ENCODE measurements at places on chromosomes 13 and 19.
A peak's percentile ranks its signal among the peaks of the same experiment; 100 is the strongest.

DNA sequence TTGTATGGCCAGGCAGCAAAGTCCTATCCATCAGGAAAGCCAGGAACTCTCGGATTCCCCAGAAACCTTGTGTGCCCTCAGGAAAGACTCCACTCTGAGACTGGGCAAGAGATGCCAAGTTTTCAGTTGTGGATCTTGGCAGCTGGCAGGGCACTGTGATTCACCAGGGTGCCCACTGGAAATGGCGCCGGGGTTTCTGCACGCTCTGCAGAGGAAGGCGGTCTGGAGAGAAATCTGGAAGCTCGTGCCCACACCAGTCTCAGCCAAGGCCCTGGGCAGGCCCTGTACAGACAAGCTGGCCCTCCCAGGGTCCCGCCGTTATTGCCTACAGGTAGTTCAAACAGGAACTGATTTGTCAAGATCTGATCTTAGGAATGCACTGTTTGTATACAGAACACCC, 4.9 kb downstream of the NAPA start:
- no peak for DNase-seq

DNA sequence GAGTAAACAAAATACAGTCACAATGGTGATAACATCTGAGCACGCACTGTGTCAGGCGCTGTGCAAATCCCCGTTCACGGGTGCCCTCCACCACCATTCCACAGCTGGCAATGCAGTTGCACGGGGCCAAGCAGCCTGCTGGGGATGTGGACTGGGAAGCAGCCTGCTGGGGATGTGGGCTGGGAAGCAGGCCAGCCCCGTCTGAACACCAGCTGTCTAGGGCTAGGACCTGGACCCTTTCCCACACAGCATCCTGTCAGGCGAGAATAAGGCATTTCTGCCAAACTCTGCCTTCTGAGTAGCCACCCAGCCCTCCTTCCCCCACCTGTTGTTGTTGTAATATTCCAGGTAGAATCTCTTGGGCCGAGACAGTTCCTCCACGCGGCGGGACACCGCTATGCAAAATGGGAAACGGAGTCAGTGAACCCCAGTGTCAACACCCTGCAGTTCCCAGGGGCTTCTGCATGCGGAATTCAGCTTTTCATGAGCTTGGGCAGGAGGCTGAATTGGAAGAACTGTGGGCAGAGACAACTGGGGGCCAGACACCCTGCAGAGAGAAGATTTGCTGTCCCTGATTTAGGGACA, 27.8 kb upstream of the MIER2 start:
- DNase-seq, result no peak

- no peak for DNase-seq
These were observed 141.7 kb upstream of the GJB6 start for GRCh38 chr13:20373861-20374260.

DNA sequence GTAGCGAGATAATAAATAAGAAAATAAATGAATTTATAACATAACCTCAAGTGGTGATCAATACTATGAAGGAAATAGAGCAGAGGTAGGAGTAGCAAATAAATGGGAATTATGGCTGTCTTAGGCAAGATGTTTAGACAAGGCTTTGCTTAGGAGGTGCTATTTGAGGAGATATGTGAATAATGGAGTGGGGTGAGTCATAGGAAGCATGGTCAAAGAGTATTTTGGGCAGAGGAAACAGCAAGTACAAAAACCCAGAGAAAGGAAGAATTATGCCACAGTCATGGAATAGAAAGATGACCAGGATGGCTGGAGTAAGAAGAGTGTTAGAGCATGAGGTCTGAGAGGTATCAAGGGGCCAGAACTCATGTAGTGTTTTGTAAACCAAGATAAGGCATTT, 33.6 kb upstream of the LPAR6 start:
- DNase-seq, result no peak

- DNase-seq, result no peak
These were observed 295.4 kb upstream of the MAB21L1 start for GRCh38 chr13:35771898-35772297.

DNA sequence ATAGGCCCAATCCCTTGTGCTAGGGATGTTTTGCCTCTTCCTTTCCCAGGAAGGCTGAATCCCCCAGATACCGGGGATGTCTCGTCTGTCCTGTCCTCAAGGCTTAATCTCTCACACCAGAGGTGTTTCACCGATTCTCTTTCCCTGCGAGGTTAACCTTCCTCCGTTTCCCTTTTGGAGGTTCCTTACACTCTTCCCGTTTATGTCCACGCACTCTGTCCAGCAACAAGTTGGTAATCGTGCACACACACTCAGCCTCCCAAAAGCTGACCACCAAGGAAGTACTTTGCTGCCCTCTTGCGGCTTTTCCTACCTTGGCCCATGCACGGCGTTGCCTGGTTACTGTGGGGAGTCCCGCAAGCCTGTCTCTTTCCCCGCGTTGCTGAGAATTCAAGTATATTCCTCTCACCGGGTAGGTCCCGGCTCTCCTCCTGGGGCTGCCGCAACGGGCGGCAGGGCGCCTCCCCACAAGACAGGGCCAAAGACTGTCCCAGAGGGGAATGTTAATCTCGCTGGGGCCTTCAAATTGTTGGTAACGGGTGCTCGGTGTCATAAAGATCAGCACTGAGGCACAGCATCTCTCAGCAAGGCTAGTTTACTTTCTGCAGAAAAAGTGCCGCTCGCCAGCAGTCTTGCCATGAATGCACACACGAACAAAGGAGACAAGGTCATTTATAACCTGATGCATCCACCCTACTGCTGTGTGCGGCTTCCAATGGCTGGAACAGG, 36.7 kb upstream of the CD177 start:
- no peak for DNase-seq

DNA sequence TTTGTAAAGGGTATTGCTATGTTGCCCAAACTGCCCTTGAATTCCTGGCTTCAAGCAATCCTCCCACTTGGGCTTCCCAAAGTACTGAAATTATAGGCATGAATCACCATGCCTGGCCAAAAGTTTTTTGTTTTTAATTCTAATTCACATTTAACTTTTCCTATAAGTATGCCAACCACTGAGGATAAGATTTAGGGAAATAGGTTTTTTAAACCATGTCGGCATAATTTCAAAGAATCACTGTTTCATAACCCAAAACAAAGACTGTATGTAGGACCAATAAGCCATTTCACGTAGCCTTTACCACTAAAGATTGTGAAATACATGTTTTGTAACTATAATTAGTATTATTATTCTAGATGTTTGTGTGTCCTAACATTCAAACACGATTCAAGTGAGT, 8.2 kb downstream of the ZDHHC20 start:
- DNase-seq, result no peak

DNA sequence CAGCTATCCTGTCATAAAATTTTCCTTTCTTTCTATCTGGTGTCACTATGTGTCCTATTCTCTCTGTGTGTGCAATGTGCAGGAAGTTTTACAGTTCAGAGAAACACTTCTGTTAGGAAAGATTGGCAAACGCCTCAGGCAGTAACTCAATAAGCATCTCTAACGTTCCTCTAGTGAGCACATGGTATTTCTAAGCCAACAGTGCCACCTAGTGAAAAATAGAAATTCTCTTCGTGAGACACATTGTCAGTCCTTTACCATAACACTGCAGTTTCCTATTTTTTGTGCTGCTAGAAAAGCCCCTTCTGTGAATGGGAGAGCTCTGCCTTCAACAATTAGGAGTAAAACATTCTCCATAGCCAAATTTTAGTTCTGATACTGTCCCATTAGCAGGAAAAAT, 50.7 kb downstream of the ZNF723 start:
- peak; percentile 53 for DNase-seq

- no peak for DNase-seq
These were observed 1.4 kb downstream of the ZNF780B start for GRCh38 chr19:40054632-40055031.

- peak; percentile 9 for DNase-seq
These were observed 65.7 kb downstream of the SLITRK5 start for GRCh38 chr13:87736849-87737385.

- no peak for DNase-seq
These were observed 428.1 kb downstream of the ITGBL1 start for GRCh38 chr13:101880581-101880980.

DNA sequence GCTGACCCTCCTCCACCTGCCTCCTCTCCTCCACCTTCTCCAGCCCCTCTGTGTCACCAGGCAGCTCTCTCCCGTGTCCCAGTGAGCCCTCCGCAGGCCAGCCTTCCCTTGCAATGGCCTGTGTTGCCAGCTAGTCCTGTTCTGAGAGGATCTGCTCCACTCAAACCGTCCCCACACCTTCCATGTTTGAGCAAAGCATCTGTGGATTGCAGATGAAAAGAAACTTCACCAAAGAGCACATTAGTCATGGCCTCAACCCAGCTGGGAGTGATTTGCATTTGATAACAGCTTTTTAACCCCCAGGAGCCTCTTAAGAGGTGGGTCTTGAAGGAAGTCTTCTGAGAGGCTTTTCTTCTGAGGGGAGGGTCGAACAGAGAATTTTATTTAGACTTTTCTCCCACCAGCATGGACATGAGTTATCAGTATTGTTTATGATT, 72.8 kb downstream of the COL4A2 start:
- no peak for DNase-seq

- no peak for DNase-seq
These were observed 162.1 kb upstream of the TMTC4 start for GRCh38 chr13:100836711-100837110.

- DNase-seq, result no peak
These were observed 1.4 kb upstream of the YIF1B start for GRCh38 chr19:38317104-38317612.

DNA sequence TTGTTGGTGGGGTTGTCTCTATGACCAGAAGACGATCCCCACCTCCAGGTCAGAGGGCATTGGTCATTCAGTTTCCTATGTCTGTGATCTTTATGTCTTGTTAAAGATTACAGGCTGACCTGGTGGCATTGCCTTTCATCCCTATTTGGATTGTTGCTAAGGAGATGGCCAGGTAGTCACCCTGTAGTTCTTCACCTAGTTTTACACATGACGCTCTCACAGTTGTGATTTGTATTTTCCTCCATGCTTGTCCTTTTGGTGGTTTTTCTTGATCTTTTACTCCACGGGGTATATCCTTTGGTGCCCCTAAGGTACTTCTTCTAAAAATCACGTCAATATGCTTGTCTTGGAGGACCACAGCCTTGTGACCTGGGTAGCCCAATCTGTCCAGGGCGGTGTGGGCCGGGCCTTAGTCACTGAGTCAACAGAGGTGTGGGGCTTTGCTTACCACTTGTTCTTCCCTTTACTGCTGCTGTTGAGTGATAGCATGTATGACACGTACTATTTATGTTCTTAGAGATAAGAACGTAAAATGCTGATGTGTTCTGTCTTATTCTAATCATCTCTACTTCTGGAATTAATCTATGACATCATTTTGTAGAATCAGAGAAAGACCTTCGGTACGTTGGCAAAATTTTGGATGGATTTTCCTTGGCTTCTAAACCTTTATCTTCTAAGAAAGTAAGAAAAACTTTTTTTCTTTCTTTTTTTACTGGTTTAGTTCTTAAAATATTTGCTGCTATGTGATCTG, 20.1 kb downstream of the GPATCH1 start:
- DNase-seq, result no peak

DNA sequence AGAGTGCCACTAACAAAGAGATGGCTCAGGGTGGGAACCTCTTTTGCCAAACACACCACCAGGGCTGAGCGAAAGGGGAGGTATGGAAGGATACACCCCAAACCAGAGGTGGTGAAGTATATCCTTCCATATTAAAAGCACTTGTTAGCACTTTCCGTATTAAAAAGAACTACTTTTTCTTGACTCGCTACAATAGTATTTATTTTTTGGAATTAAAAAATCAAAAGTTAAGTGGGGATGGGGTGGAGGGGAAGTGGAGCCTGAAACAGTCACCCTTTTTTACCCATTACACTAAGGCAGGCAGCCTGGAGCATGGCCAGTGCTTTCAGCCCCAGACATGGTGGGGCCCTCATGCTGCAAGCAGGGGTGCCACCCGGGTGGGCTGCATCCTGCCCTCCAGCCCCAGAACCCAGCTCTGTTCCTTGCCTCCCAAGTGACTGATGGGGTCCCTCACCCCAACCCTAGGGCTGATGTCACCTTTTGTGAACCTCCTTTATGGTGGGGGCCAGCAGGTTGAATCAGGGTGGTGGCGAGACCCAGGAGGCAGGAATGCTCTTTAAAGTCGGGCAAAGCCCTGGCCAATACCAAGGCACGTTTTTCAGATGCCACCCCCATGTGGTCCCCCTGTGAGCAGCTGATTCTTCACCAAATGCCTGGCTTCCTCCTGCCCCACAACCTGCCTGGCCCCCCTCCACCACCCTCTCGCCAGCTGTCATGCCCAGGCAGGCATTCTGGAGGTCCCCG, 31.0 kb downstream of the LYL1 start:
- DNase-seq, result no peak

GRCh38 chr13:25266706-25267105, 20.6 kb downstream of the MTMR6 start:
- DNase-seq, result no peak

- DNase-seq, result no peak
These were observed 191.3 kb downstream of the KLF5 start for GRCh38 chr13:73250061-73250460.

GRCh38 chr13:84553227-84553626, 671.0 kb upstream of the SLITRK1 start:
- DNase-seq, result no peak

DNA sequence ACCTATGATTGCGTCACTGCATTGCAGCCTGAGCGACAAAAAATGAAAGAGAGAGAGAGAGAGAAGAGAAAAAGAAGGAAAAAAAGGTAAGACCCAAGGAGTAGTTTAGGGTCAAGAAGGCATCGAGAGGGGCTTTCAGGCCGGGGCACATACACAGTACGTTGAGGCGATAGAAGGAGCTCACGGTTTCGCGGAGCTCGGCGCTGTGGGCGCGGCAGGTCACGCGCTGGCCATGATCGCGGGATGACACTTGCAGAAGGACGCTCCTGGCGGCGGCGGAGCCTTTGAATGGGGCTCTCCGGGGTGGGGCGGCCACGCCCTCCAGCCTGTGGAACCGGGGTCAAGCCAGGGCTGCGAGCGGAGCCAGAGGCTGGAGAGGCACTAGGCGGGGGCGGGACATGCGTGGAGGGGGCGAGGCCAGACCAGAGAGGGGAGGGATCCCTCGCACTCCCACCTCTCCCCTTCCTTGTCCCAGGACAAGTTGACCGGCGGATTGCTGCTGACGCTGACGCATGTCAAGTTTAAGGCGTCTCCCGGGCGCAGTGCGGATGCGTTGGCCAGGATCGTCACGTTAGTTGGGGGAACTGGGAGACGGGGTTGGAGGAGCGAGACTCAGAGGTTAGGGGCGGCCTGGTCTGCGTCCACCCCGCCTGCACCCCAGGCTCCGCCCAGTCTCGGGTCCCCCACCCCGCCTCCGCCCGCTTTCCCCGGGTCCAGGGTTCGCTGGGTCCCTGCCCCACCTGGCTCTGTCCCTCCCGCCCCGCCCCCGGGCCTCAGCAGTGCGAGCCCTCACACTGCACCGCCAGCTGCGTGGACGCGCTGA, 6.9 kb downstream of the NPHS1 start:
- no peak for DNase-seq

DNA sequence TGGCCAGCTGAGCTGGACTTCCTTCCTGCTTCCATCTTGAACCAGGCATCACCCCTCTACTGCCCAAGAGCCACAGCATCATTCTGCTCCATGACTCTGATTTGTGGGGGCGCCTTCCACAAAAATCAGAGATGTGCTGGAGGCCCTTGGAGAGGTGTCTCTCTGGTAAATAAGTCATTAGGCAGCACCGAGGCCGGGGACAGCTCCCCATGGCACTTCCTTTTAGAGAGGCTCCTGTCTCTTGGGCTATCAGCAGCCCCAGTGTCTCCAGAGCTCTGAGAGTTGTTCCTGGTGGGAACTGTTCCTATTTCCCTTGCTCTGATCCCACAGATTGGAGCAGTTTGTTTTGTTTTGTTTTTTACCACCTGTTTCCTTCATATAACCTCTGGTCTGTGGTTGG, 19.9 kb downstream of the NWD1 start:
- no peak for DNase-seq

GRCh38 chr13:48574041-48574796, 41.3 kb upstream of the RCBTB2 start:
- peak; percentile 18 for DNase-seq
